CD4-positive, alpha-beta T cell treated with Interferon alpha-2 for 1 hour (primary cell): ENCODE measurements at places on chromosomes 11 and 22.

- no peak for DNase-seq
Measured at GRCh38 chr11:92828556-92828955, 140.9 kb upstream of the MTNR1B start.

GRCh38 chr11:71574418-71574817 lies 8.3 kb downstream of the KRTAP5-11 start:
- no peak for DNase-seq

DNA sequence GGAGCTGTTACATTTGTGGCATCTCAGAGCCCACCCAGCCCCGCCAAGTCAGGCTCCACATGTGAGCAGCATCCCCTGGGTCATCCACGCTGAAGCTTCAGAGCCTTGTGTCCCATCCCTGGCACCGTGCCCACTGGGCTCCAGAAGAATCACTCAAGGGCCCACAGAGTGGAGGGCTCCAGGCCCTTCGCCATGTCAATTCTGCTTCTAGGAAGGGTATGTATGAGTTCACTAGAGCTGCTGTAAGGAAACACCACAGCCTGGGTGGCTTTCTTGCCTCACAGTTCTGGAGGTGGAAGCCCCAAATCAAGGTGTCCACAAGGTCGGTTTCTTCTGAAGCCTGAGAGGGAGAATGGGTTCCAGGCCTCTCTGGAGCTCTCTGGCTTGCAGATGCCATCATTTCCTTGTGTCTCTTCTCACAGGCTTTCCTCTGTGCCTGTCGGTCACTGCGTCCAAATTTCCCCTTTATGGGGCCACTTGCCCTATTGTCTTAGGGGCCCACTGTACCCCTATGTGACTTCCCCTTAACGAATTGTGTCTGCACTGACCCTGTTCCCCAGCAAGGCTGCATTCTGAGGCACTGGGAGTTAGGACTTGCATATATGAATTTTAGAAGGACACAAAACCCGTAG lies 1476.0 kb downstream of the TBC1D22A start:
- no peak for DNase-seq

DNA sequence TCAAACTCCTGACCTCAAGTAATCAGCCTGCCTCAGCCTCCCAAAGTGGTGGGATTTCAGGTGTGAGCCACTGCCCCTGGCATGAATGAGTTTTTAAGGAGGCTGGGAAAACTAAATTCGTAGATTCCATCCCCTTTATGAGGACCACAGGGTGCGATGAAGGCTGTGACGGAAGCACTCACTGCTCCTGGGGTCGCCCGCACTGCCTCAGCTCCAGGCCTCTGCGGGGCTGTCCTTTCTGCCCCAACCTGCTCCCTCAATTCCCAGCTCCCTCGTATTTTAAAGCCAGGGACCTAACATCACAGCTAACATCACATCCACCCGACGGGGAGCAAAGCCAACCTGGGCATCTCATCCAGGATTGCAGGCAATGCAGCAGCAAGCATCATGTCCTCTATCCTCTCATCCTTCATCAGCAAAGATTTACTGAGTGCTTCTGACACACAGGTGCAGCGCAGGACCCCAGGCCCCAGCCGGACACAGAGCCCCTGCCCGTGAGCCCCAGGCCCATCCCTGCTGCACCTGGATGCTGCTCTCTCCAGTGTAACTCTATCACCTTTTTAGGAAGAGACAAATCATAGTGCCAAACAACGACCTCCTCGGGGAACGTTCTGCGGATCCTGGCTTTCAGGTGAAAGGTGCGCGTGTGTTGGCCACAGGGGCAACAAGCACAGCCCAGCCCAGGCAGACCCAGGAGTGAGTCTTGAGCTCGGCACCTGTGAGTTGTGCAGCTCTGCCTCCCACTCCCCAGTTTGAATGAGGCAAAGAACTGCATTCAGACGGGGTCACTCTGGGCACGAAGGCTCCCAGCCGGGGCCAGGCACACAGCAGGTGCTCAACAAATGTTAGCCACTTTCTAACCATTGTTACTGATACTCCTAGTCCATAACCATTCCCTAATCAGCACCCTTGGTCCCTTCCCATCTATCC lies 134.3 kb downstream of the CRYBB2 start:
- DNase-seq = no peak
